DMS79 treated with DMSO at 0.1 percent for 48 hours (cell line): ENCODE measurements at places on chromosomes 11 and 22.

GRCh38 chr11:34318111-34319037 lies 39.4 kb downstream of the ABTB2 start:
- no peak for DNase-seq

DNA sequence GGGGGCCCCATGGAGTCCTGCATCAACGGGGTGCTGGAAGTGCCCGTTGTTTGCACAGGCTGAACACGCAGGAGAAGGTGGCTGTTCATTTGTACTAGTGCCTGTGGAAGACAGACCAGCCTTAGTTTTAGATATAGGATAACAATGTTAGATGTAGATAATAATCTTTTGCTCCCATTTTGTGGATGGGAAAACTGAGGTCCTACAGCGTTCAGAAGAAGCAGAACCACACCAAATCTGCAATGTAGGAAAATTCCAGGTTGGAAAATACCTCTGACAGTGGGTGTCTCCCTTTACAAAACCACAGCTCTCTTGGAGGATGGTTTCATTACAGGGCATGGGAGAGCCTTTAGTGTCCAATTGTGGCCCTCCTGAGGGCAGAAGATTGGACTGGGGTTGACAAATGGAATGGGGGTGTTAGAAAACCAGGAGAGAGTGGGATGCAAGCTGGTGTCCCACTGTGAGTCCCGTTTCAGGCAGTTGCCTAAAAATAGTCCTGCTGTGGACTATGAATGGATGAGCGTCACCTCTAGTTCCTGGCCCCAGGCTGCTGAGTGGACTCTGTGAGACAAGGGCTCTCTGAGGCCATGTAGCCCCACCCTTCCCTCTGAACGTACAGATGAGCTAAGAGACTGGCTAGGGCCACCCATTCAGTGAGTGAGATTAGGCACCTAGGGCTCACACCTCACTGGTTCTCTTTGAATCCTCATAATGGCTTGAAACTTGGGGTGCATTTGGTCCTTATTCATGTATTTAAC lies 508.8 kb downstream of the MN1 start:
- DNase-seq: no peak

DNA sequence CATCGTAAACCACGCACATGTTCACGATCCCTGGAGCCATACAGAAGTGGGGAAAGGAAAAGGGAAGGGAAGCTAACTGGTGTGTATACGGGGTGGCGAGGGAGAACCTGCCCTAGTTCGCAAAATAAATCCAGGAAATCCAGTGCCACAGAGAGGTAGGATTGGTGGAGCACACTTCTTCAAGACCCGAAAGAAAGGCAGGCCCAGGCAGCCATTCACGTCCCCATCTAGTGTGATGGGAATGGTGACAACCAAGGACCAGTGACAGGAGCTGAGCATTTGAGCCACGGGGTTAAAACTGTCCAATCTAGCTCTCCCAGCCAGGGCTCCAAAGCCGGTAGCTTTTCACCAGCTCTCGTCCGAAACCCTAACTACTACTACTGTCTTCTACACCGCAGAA lies 53.7 kb downstream of the IGSF9B start:
- DNase-seq: no peak

- DNase-seq: no peak
Measured at GRCh38 chr11:88307749-88308425, 29.6 kb downstream of the CTSC start.

- DNase-seq: no peak
Measured at GRCh38 chr11:43282607-43283440, 29.0 kb upstream of the API5 start.

DNA sequence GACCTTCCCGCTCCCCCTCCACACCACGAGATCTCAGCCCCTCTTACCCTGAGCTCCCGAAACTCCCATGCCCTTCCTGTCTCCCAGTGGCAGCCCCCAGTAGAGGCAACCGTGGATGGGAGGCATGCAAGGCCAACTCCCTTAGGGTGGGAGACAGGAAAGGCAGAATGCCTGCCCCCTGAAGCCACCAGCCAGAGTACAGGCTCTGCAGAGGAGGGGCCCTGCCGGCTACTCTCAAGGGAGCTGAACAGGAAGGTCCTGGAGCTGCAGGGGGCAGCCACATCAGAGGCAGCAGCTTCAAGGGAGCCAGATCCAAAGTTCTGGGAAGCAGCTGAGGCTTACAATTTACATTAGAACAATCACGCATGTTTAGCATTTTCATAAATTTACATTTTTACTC lies 38.3 kb downstream of the PDE2A start:
- no peak for DNase-seq

DNA sequence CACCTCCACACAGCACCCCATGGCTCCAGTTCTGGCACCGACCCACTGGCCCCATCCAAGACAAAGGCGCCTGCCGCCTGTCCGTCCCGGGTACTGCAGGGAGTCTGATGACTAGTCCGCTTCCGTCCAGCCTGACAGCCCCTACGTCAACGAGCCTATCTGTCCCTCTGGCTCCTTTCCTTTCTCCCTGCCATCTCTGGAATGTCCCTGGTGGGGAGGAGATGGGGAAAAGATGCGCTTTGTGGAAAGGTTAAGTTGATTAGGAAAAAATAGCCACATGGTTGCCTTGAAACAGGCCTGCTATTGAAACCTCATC lies 10.4 kb downstream of the PDGFB start:
- no peak for DNase-seq

DNA sequence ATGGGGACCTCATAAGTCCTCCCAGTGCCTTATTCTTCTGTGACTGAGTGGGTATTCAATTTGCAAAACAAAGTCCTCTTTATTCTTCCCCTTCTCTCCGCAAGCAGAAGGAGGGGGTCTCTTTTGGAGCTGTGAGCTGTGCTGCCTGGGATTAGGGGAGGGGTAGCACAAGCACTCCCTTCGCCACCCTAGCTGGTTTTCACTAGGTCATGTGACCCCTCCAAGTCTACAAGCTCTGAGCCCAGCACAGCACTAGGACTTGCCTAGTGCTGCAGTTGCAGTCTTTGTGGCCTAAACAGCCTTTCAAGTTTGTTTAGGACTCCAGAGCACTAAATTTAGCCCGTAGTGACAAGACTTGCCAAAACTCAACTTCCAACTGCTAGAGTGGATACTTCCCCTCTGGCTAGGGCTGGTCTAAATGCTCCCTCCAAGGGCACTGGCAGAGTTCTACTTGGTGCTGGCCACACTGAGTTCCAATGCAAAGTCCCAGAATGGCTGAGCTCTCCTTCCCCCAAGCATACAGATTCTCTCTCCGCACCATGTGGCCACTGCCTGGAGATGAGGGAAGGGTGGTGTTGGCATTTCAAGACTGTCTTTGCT lies 25.4 kb downstream of the TAF1D start:
- no peak for DNase-seq

DNA sequence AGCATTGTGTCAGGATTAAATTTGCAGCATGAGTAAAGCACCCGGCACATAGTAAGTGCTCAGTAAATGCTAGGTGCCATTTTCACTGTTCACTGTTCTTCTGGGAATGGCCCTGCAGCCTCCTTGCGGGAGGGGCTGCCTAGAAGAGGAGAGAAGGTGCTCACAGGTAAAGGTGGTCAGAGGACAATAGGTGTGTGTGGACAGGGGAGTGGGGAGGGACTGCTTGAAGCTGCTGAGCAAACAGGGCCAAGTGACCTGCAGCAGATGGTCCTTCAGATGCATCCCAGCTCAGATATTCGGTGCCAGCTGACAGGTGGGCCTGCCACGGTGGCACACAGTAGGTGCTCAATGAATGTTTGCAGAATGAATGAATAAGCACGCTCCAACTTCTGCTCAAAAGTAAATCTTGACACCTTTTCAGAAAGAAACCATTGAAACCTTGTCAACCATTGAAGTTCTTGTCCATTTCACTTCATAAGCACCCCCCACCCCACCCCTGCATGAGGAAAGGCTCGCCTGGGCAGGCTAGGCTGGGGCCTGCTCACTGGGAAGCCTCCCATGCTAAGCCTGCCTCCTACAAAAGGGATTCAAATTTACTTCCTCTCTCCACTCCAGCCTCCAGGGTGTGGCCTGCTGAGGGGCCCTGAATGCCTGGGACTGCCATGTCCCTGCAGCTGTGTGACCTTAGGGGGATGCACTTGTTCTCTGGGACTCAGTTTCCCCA lies 1.6 kb downstream of the KIAA0930 start:
- no peak for DNase-seq

GRCh38 chr22:50102946-50103345 lies 13.1 kb downstream of the MOV10L1 start:
- DNase-seq: no peak

DNA sequence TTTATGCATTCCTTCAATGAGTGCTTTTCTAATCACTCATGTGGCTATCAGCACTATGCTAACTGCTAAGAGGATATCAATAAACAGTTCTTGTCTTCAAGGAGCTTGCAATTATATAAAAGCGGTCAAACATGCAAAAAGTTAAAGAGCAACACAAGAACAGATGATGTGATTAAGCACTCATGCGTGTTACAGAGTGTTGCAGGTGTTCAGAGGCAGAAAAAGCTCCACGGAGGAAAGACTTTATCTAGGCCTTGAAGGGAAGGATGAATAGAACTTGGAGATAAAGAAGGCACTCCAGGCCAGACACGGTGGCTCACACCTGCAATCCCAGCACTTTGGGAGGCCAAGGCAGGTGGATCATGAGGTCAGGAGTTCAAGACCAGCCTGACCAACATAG lies 13.6 kb downstream of the CD3E start:
- DNase-seq: no peak

DNA sequence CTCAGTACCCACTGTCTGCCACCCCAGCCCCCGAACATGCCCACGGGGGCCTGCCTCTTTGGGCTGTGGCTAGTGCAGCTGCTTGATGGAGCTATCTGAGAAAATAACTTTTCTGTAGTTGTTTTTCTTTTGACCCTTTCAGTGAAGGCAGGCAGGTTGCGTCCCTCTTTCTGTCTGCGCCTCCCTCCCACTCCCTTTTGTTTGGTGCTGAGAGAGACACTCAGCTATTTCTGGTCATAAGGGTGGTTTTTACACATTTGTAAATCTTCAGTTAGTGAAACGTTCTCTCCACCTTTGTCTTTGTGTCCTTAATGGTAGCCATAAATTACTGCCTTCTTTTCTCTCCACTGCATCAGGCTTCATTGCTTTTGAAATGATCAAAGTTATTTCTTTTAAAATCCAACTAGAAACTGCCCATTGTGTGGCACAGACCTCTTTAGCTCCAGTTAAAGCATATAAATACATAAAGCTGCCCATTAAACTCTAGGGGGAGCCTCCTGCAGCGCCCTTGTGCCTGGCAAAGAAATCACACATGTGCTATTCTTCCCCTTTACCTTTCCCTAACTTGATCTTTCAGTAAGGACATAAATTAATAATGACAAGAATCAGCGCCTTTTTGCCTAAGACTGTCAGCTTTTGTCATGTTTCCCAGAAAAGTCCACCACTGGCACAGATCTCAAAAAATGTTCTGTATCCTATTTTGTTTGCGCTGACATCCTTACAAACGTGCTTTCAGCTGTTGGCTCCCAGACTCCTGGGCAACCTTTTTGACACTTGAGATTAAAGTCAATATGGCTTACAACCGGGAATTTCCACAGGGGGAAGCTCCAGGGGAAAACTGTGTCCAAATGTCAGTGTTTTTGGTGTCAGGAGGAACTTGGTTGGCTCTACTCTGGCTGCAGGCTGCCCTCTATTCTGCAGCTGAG lies 1.7 kb upstream of the SCUBE2 start:
- no peak for DNase-seq

- DNase-seq: no peak
Measured at GRCh38 chr11:96465512-96465911, 75.7 kb downstream of the JRKL start.

GRCh38 chr11:33383075-33383919 lies 126.1 kb downstream of the HIPK3 start:
- no peak for DNase-seq

- DNase-seq: no peak
Measured at GRCh38 chr11:85123752-85124231, 503.4 kb downstream of the DLG2 start.

DNA sequence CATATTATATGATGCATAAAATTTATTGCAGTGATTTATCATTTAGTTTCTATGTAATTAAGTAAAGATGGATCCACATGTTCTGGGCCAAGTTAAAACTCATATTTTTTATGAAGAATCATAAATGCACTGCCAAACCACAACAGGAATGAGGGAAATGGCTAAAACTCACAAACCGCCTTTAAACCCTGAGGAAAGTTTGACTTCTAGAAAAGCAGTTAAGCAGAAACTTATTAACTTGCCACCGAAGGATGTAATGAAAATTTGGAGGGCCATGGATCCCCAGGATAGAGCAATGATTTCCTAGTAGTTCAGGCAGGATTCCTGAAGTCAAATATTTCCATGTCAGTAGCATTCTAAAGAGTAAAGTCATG lies 218.3 kb upstream of the CTSC start:
- no peak for DNase-seq

DNA sequence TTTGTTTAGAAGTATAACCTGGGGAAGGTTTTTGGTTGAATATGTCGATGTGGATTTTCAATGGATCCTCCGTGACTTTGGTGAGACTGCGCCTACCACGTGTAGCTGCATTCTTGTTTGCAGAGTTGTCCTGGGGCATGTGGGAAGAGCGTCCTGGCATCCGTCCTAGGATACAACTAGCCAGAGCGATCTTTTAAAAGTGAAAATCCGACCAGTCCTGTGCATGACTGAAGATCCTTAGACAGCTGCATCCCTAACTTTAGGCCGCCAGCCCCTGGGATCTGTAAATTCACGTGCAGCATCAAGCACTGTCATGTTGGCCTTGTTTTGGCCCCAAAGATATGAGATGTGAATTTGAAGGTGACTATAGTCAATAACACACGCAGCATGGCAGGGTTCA lies 22.4 kb upstream of the THY1 start:
- DNase-seq: no peak

DNA sequence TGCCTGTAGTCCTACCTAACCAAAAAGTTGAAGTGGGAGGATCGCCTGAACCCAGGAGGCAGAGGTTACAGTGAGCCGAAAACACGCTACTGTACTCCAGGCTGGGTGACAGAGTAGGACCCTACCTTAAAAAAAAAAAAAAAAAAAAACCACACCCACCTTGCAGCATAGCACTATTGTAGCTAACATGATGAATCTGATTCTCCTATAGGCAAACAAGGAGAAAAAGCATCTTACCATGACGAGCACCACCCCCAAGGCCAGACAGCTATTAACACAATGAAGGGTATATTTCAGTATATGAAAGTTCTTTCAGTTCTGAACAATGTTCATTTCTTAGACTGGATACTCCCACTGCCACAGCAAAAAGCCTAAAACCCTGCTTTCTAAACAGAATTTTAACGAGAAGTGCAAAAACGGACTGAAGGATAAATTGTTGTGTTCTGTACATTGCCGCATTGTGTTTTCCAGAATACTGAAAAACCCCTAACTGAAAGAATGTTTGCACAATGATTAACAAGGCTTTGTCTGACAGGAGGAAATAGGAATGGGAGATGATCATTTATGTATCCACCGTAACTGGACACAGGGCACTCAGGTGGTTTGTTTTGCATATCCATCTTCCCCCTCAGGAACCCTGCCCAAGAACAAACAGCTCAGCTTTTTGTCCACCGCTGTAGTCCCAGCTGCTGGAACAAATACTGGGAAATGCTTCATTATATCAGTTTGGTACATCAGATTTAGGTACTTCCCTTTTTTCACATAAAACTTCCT lies 8.9 kb downstream of the PISD start:
- no peak for DNase-seq
